Large intestine (tissue), 12 donors: ENCODE measurements at places on chromosomes 7 and 10.

- DNase-seq, result peak; percentile 42
These were observed 111.1 kb downstream of the EBF3 start for GRCh38 chr10:129852829-129853561.

DNA sequence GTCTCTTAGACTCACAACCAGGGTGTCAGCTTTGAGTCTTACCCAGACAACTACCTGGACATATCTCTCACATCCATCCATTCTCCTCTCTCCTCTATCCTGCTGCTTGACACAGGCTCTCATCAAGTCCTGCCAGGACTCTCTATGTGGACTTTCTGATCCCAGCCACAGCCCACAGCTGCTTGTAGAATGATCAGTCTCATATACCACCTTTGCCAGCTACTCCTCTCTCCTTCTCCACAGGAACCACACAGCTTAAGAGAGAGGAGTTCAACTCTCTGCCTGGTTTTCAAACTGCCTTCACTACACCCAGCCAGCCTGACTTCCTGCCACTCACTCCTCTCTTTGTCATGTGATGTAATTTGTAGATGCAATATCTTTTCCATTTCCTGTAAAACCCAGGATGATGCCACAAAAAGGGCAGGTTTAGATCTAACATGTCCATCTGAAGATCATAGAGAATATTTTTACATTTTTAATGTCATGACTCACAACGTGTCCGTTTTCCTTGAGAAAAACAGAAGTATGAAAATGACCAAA is 154.0 kb downstream of the RAB11FIP2 start:
- no peak for DNase-seq

- no peak for DNase-seq
These were observed 29.1 kb upstream of the RHOBTB1 start for GRCh38 chr10:60973086-60973485.

- DNase-seq, result no peak
These were observed 151.3 kb downstream of the PHF14 start for GRCh38 chr7:11124856-11125559.

DNA sequence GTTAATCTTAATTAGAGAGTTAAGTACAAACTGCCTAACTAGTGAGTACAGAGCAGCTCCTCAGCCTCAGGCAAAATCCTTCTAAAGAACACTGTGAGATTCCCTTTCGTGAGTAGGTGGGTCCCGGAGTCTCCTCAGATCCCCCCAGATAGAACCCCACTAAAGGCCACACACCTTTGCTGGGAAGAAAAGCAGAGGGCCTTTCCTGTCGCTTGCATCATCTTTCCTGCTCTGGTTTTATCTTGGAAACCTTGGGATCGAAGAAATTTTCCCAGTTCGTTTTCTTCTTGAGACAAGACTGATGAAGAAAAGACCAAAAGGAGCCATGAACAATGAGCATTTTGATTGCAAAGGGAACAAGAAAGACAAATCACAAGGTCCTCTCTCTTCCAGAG is 40.9 kb downstream of the ICA1 start:
- DNase-seq, result no peak

DNA sequence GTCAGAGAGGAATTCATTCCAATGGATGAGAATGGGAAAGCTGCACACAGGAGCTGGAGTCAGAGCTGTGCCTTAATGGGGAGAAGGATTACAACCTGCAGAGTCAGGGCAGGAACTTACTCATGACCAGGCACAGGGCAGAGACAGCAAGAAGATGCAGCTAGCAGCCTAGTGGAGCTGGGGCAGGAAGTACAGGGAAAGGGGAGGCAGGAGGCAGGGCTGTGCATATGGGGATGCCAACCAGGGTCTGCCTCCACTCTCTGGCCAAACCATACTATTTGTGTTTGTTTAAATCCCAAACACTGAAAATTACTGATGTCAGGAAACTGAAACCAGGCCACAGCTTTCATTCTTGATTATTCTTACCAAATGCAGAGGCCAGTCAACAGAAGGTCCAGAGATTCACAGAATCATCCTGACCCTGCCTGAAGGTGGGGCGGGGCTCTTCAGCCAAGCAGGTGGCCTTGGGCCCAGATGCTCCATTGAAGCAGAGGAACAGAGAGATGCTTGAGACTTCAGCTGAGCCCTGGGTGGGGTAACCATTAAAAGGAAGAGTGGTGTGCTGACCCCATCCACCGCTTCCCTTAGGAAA is 461.9 kb downstream of the KCNMA1 start:
- DNase-seq, result no peak

DNA sequence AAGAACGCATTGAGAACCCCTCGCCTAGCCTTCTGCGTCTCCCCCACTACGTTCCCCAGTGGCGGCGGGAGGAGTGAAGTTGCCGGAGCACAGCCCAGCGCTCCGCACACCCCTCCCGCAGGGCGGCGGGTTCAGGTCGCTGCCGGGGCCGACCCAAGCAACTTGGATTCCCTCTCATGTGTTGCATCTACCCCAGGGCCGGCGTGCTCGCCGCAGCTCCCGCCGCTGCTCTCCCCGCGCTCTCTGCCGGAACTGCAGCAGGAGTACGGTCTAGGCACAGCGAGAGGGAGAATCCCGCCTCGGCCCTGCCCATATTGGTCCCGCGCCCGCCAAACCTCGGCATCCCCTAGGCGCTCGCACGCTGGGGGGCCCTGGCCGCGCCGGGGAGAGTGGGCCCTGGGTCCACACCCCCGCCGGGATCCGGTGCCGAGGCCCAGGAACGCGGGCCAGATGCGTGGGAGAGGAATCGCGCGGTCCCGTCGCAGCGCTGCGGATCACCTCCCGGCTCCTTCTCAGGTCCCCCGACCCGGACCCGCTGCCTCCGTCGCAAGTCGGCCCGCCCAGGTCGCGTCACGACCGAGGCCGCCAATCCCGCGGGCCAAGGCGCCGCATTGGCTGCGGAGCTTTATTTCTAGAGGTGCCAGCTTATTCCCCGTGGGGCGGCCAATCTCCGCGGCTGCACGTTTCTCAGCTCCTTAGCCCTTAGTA is 648 bp upstream of the TMEM243 start:
- peak; percentile 87 for DNase-seq

GRCh38 chr10:71762324-71762723 is 11.0 kb downstream of the VSIR start:
- DNase-seq, result no peak

DNA sequence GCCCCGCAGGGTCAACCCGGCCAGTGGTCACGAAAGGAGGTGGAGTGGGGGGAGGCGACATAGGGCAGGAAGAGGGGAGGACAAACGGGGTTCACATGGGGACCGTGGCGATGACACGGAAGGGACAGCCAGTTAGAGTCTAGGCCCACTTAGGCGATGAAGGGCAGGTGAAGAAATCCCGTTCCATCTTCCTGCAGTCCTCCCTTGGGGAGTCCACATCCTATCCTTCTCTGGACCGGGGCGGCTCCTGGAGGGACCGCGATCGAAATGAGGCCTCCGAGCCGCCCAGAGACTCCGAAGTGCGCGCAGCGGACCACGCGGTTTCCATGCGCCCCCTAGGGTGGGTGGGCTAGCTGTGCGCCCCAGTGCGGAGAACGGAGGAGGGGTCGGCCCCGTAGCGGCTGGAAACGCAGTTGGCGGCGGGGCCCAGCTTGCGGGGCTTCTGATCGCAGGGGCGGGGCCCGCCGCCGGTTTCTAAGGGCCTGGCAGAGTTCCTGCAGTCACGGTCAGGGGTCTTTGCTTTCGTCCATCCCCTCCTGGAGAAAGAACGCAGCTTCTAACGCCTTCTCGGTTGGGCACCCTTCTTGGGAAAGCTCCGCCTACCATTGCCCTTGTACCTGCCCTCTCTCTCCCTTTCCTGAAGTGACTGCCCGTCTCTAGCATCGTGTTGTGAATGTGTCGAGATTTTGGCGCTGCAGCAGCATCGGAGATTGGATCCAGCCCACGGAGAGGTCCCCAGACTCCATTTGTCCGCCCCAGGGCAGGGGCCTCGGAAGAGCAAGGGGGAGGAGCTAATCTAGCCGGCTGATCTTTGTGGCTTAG is 17.9 kb upstream of the TMEM225B start:
- DNase-seq, result peak; percentile 23

GRCh38 chr10:46263831-46264268 is 22.9 kb upstream of the ANTXRL start:
- DNase-seq, result no peak

DNA sequence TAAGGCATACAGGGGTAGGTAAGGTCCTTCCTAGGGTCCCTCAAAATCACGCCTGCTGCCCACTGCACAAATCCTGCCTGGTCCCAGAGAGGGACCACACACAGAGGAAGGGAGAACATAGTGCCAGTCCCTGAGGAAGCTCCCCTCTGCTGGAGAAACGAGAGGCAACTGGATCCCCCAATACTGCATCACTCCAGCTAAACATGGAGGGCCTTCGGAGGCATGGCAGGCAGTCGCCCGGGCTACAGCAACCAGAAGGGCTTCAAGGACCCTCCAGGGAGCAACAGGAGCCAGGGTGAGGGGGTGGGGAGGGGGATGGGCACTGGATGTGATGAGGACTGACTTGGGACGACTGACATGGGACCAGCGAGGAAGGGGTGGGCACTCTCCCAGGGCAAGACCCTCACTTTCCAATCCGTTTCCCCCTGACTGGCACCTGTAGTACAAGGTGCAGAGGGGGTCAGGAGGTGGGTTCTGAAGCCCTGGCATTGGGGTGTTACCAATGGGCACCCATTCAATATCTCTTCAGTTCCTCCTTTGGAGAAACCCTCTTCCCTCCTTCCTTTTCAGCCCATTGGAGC is 21.7 kb downstream of the DDIT4 start:
- DNase-seq, result no peak

DNA sequence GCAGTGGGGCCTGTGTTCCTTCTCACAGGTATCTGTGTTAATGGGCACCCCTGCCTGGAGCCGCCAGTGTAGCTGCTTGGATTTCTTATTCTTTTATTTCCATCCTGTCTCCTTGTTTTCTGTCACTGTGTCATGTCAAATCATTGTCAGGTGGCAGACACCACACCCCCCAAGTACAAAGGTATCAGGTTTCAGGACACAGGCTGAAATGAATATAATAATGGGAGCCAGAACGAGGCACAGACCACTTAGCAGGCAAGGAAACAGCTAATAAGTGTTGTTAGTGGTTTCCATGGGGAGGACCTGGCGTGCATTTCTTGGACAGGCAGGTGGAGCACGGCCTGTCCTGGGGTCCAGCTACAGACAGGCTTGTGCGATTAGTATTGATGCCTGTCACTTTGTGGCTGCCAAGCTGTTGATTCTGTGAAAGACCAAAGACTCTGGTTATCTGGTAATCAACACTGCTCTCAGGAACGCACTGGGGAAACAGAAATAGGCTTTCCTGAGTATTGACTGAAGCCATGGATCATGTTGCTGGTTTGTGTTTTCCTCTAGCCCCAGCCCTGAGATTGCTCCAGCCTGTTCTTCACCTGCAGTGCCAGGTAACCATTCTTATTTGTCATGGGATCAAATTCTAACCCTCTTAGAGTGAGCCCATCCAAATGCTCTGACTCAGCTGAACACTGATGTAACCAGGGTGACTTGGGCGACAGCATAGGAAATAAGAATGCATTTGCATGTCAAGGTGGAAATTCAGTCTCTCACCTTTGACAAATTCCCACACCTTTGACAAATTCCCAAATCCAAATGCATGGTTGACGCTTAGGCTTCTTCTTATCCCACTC is 1002.0 kb downstream of the LRMDA start:
- DNase-seq, result peak; percentile 57

GRCh38 chr10:70212879-70213278 is 20.4 kb downstream of the PPA1 start:
- DNase-seq, result no peak

DNA sequence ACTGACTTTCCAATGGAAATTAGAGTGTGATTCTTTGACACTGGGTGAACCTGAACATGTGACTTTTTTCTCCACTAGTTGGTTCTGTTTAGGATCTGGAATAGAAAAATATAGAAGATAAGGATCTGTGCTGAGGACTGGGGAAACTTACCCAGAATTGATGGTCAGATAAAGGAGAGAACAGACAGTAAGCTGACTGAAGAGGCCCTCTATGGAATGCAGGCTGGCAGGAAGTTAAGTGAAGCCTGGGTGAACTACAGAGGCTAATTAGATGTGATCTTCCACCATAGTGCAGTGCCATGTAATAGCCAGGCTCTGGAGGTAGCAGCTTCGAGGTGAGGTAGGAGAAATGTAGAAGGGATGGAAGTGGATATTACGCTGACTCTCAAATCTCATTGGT is 455.3 kb downstream of the PLXDC2 start:
- no peak for DNase-seq

DNA sequence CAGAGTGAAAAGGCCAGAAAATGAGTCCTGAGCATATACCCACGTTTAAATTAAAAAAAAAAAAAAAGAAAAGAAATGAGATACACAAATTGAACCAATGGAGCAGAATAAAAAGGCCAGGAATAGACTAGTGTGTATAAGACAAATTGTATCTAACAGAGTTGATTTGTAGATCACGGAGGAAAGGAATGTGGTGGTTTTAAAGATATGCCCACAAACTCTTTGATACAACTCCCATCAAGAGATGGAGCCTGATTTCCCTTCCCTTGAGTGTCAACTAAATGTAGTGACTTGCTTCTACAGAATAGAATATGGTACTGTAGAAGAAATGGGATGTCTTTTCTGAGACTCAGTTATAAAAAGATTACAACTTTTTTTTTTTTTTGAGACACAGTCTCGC is 10.4 kb downstream of the SYPL1 start:
- no peak for DNase-seq

- no peak for DNase-seq
These were observed 86.3 kb upstream of the NFE2L3 start for GRCh38 chr7:26065652-26066051.

DNA sequence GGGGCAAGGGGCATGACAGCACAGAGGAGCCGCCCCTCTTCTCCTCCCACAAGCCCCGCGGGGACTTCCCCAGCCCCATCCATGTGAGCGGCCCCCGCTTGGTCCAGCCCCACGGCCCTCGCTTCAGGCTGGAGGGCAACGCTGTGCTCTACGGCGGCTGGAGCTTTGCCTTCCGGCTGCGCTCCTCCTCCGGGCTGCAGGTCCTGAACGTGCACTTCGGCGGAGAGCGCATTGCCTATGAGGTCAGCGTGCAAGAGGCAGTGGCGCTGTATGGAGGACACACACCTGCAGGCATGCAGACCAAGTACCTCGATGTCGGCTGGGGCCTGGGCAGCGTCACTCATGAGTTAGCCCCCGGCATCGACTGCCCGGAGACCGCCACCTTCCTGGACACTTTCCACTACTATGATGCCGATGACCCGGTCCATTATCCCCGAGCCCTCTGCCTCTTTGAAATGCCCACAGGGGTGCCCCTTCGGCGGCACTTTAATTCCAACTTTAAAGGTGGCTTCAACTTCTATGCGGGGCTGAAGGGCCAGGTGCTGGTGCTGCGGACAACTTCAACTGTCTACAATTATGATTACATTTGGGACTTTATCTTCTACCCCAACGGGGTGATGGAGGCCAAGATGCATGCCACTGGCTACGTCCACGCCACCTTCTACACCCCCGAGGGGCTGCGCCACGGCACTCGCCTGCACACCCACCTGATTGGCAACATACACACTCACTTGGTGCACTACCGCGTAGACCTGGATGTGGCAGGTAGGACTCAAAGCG is 5.1 kb downstream of the AOC1 start:
- no peak for DNase-seq
